Trophoblast cell (in vitro differentiated cells and primary cell): ENCODE measurements at places on chromosomes 4 and X.
A peak's percentile ranks its signal among the peaks of the same experiment; 100 is the strongest.

GRCh38 chr4:1448589-1449420, 42.6 kb upstream of the NKX1-1 start:
- no peak for DNase-seq

DNA sequence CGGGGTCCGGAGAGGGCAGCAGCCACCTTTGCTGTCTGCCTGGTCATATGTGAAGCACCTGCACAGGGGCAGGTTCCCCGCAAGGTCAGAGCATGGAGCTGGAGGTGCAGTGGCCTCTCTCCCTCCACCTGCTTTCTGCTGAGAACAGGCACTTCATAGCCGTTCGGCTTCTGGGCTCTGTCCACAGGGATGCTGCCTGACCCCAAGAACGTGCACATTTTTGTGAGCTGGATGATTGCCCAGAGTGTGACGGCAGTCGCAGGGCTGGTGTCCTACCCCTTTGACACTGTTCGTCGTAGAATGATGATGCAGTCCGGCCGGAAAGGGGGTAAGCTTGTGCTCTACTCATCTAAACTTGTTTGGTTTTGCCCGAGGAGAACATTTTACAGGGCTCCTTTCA, 2.5 kb downstream of the SLC25A4 start:
- DNase-seq: no peak

DNA sequence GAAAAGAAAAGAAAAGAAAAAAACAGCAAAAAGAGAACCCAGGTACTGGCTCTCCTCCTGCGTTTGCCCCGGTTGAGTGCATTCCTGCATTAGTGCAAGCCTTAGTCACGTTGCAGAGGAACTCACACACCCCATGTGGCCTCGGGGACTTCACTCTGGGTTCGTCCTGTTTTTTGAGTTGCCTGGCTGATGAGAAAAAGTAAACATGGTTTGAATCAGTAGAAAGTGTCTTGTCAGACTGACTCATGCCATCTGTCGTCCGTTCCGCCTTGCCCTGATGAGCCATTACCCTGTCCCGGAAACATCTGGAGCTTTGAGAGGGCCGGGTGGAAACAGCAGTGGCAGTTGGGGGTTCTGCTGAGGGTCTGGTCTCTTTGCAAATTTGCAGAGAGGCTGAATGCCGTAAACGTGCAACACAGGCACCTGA, 16.3 kb downstream of the CD99 start:
- peak; percentile 88 for DNase-seq

DNA sequence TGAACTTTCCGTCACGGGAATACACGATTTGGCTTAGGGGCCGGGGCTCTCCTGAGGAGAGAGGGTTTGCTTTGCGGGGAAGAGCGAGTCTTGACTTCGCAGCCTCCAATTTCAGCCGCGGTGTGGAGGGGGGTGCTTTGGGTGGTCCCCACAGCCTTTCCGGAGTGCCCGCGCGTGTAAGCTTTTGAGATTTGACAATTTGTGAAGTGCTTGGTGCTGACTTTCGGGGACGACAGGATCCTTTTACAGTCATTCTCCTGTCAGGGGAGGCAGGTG, 355 bp downstream of the SCML1 start:
- no peak for DNase-seq

DNA sequence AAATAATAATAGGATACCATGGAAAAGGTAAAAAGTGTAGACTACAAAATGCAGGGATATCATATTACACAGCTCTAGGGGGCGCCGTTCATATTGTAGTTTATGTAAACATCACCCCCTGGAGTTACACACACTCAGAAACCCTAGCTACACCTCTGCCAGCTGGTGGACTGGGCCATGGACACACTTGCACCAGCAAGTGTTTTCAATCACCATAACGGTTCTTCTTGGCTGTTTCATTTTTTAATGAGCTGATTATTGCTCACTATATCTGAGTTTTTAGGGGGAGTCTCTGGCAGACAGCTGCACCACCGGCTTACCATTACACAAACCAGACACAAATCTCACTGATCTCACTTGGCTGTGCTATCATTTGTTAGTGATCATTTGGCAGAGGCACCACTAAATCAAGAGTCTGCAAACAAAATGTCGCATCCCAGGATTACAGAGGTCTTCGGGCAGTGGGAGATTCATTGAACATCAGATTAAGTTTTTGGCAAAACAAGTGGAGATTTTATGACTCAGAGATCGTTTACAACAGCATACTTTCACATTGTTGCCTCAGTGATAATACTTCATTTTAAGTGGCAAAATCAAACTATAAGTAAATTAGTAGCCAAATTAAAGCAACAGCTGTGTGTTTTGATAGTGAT, 185.7 kb downstream of the UNC5C start:
- DNase-seq: no peak

- DNase-seq: no peak
Measured at GRCh38 chrX:3216581-3217180, 129.8 kb downstream of the MXRA5 start.

GRCh38 chrX:2263203-2263602, 237.6 kb downstream of the DHRSX start:
- no peak for DNase-seq

DNA sequence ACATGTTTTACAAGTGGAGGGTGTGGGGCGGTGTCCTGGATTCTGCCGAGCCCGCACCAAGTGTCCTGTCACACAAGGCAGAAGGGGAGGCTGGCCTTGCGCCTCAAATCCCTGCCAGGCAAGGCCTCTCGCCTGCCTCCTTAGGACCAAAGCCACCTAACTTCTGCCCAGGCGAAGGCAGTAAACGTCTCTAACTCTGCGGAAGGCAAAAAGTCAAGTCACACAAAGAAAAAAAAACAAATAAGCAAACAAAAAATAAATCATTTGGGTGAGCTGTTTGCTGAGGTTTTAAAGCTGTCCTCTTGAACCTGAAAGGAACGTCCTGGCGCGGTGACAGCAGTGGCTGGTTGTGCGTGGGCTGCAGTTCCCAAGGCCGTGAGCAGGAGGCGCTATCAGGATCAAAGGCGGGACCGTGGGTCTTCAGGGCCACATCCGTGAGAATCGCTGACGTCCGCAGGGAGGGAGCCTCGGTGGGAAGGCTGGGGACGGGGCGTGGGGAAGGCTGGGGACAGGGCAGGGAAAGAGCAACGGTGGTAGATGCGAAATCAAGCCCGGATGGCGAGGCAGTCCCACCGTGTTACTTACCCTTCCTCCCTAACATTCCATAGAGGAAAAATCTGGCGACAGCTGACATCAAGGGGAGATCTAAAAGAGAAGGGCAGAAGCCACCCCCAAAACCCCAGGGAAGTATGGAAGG, 99.1 kb downstream of the TRAPPC11 start:
- no peak for DNase-seq
